Brain (organoid and tissue), 16 donors: ENCODE measurements at places on chromosomes 7 and 10.
A peak's percentile ranks its signal among the peaks of the same experiment; 100 is the strongest.

DNA sequence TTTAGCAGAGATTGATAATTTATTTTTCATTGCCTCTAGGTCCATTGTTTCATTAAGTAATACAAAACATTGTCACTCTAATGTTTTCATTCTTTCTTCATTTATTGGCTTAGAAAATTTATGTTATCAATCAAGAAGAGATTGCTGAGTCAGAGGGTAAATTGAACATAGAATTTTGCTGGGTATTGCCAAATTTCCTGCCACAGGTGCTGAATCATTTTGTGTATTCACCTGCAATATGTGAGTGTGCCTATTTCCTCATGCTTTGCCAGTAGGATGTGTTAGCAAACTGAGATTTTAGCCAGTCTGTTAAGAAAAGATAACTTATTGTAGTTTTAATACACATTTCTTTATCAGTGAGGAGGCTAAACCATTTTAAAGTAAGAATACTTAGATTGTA lies 38.0 kb downstream of the MARCHF5 start:
- DNase-seq = no peak

- no peak for DNase-seq
These were observed 44.7 kb upstream of the MXI1 start for GRCh38 chr10:110162741-110163145.

- DNase-seq = no peak
These were observed 24.4 kb upstream of the ZNF273 start for GRCh38 chr7:64878684-64879083.

GRCh38 chr10:88994019-88994418 lies 3.4 kb downstream of the FAS start:
- no peak for DNase-seq

DNA sequence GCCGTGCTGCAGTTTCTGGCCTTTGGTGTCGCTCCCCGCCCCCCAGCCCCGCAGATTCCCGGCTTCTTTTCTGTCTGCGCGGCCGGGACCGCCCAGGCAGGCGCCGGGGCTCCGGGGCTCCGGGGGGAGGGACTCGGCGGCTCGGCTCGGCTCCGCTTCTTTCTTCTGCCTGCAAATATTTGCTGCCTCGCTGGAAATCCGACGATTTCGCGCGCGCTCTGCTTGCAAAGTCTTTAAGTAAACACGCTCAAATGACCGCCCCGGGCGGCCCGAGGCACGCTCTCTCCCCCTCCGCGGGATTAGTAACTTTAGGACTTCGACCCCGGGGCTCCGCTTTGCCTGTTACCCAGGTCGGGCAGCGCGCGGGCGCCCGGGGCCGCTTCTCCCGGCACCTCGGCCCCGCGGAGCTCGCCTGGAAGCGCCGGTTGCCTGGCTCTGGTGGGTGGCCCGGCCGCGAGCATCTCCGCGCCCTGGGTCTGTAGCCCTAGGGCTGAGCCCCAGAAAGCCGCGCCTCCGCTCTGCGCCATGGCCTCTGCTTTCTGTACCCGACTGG lies 3.9 kb upstream of the GATA3 start:
- DNase-seq = no peak

- DNase-seq = peak; percentile 17
These were observed 1.6 kb upstream of the COL13A1 start for GRCh38 chr10:69800109-69800508.

DNA sequence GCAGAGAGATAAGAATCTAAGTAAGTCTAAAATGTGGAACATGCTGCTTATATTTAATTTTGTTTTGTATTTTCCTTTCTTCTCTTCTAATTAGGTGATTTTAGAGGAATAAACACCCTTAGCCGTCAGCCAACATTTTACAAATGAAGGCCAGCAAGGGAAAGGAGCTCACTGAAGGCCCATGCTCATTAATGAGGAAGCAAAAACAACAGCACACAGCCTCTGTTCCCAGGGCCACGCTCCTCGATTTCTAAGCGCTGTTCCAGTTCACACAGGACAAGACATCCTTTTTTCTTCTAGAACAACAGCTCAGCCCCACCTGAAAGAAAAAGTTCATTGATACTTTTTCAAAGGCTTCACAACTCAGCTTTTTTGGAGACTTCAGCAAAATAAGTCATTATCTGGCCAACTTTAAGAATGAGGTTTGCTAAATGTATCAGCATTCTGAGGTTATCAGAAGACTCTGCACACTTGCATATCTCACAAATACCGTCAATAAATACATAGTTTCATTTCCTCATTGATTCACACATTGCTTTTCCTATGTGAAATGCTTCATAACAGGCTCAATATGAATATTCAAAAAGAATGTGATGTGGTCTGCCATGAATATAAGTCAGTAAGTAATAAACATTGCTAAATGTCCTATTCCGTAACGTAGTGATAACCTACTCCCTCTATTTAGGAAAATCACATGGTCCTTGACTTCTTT lies 34.8 kb upstream of the SFMBT2 start:
- peak; percentile 36 for DNase-seq

DNA sequence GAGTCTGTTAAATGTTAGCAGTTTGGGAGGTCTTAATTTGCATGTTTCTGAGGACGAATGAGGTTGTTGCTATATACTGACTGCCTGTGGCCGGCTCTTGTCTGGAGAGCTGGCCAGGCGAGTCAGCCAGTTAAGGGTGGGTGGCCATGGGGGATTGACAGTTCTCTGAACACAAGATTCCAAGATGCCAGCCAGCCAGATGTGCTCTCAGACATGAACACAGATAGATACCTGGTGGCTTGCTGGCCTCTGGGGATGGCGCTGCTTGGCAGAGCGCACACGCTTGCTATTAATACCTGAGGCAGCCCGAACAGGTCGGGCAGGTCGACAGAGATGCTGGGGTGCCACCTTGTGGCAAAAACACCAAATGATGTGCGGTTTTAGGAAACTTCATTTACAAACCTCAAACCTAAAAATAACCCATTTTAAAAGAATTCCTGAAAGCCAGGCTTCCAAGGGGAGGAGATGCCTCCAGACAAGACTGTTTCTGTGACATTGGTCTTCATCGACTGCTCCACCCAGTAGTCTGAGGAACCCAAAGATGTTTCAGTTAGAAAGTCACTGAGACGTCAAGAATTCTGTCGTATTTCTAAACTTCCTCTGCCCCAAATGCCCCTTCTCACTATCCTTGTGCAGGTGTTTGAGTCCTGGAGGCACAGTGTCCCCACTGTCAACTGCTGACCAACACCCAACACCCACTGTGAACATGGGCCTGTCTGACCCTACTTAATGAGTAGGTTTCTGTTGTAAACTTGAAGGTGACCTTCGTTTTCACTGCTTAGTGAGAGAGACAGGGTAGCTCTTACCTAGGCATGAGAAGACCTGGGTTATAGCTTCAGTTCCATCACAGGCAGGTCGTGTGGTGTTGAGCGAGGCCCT lies 123.4 kb downstream of the NT5C2 start:
- peak; percentile 86 for DNase-seq

DNA sequence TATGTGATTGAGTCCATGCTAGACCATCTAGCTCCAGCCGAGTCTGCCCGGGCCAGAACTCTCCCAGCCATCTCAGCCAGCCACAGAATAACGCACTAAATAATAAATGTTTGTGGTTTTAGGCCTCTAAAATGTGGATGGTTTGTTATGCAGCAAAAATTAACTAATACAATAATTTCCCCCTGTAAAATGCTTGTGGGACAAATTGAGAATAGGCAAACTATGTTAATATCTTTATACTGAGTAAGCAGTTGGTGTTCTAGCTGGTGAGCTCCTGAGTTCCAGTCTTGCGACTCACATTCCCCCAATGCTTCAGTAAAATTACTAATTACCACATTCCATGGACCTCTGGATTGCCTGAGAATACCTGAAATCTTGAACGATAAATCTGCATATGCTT lies 316.8 kb upstream of the NFE2L3 start:
- no peak for DNase-seq

GRCh38 chr10:96642973-96643372 lies 56.2 kb upstream of the TM9SF3 start:
- DNase-seq = no peak

GRCh38 chr10:35074266-35074665 lies 15.9 kb downstream of the CUL2 start:
- DNase-seq = no peak

DNA sequence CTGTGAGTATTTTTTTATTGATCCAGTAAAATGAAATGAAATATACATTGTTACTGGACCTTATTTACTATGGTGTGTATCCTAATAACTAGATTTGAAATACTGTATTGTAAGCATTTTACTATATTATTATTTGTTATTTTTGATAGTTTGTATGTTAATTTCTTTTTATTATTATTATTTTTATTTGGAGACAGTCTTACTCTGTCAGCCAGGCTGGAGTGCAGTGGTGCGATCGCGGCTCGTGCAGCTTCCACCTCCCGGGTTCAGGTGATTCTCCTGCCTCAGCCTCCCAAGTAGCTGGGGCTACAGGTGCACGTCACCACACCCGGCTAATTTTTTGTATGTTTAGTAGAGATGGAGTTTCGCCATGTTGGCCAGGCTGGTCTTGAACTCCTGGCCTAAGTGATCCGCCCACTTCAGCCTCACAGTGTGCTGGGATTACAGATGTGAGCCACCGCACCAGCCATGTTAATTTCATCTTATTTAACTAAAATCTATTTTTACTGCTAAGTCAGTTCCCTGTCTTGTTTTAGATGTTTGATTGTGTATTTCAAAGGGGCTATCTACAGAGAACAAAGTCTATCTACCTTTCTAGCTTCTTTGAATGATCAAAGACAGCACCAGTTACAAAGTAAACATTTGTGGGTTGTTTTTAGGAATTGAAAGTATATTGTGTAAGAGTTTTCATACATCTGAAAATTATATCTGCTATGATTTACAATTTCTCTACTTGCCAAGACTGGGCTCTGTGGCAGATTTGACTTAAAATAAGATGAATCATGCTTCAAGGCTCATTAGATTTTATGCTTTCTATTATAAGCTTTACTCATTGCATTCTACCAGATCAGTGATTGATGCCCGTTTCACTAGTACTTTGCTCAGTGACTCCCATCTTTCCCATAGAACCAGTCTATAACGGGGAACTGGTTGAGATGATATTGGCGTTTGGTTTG lies 41.6 kb downstream of the CDC123 start:
- no peak for DNase-seq

DNA sequence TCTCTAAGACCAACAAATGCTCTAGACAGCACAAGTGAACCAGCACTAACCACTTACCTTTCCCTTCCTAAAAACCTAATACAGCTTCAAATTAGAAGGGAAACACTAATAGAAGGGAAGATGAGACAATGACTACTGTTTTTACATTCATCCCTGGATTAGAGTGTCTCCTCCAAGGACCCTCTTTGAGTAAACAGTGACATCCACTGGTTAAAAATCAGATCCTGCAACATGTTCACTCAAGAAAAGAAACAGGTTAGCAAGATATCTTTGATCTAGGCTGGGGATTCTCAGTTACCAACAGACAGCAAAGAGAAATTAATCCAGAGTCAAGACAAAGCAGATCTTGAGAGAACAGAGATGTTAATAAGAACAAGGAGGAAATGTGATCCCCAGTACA lies 177.7 kb upstream of the GHITM start:
- peak; percentile 79 for DNase-seq

- peak; percentile 23 for DNase-seq
These were observed 1020.9 kb downstream of the GATA3 start for GRCh38 chr10:9075420-9075819.

- DNase-seq = no peak
These were observed 92.2 kb downstream of the CCNY start for GRCh38 chr10:35428521-35428920.

DNA sequence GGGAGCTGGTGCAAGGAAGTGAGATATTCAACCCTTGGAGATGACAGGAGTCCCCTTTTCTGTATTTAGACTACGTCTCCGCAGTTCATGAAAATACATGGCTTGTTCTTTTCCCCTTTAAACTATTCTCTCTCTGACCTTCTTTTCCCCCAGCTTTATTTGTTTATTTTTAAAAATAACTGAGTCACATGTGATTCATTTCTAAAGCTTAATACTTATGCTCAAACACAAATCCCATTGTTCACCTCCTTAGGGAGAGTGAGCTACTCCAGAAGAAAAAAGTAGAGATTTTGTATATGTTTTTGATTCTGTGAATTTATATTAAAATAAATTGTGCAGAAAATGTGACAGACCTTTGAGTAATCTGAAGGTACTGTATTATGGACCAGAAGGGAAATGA lies 35.9 kb upstream of the FZD1 start:
- DNase-seq = no peak

DNA sequence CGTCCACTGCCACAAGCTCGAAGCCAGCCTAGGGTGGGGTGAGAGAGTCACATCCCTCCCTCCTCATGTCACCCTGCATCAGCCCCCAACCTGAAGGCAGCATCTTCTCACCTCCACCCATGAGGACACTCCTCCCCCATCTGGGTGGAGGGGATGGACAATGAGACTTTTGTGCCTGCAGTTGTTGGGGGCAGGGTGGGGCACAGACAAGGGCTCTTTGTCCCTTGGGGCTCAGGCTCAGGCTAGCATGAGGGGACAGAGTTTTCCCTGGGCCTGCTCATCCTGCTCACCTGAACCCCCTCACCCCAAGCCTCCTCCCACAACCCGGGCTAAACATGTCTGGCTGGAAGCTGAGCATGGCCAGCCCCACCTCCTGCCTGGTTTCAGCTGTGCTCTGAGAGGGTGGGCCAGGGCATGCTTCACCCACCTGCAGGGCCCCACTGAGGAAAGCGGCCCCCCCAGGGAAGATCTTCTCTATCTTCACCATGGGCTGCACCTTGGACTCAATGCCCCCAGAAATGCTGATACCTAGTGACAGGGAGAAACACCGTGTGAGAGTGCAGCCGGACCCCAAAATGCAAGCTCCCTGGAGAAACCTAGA lies 9.3 kb downstream of the LZTS2 start:
- no peak for DNase-seq

GRCh38 chr7:25391295-25391861 lies 163.1 kb upstream of the NPVF start:
- peak; percentile 83 for DNase-seq

DNA sequence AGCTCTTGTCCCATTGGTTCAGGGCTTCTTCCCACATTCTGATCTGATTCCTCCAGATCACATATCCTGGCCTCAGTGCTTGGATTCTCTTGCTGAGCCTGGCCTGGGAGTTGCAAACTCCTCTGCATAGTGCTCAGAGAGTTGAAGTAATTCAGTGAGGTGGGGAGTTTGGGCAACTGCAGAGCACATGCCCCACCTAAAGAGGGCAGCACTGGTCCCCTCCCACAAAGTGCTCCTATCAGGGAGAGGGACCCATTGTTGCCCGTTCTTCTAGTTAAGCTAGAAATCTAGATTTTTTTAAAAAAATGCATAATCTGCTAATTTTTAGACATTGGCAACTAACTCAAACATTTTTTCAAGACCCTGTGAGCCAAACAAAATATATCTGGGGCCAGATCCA lies 45.1 kb downstream of the CHN2 start:
- DNase-seq = no peak

- DNase-seq = no peak
These were observed 129.3 kb downstream of the PAXIP1 start for GRCh38 chr7:154873500-154874121.

DNA sequence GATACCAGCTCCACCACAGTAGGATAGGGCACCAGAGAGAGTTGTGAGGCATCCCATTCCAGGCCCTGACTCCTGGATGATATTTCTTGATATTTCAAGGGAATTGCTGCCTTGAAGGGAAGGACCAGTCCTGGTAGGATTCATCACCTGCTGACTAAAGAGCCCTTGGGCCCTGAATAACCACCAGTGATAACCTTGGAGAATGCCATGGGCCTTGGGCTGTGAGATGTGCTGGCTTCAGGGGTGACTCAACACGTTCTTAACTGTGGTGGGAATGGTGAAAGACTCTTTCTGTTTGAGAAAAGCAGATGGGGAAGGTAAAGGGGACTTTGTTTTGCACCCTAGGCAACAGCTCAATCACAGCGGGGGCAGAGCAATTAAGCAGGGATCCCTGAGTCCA lies 21.4 kb upstream of the ASZ1 start:
- no peak for DNase-seq
